ENCODE measurements at places on chromosomes 2 and 18. TPM values are rescaled to one million over a fixed set of nuclear protein-coding genes. Genes with fewer than 3 reads are reported as not detected.

DNA sequence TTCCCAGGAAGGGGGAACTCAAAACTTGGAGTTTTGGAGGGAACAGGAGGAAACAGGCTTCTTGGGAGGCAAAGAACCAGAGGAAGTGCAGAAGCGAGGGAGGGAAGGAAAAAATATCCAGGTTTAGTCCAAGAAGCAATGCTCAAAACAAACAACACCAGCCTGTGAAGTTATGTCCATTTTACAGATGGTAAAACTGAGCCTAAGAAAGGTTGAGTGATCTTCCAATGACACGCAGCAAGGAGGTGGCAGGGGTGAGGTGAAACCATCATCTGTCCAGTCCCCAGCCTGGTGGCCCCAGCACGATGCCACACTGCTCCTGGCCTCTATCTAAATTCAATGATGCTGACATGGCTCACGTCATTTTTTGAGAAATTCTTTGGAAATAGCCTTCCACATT is 10.8 kb downstream of the DNMT3A start:
- H3K36me3 ChIP-seq = peaks cover 20% of the 10 kb centered on the region
- H3K4me1 ChIP-seq = peaks cover 25% of the 10 kb centered on the region
- no peak for DNase-seq

GRCh38 chr2:230774348-230774951 is 61.8 kb downstream of the CAB39 start:
- peak overlapping the region; percentile 7 for H3K4me3 ChIP-seq
- H3K36me3 ChIP-seq = peaks cover 37% of the 10 kb centered on the region
- peak overlapping the region; percentile 67 for H3K27ac ChIP-seq
- H3K4me1 ChIP-seq = peaks cover 9% of the 10 kb centered on the region

MSTN gene
- 1.4 TPM for total RNA-seq

GRCh38 chr2:142395291-142395690 is 264.5 kb upstream of the LRP1B start:
- no peaks in the 10 kb centered on the region for H3K27me3 ChIP-seq
- no peak overlapping the region for H3K27ac ChIP-seq
- H3K4me1 ChIP-seq = no peaks in the 10 kb centered on the region
- DNase-seq = no peak
- no peaks in the 10 kb centered on the region for H3K36me3 ChIP-seq

DNA sequence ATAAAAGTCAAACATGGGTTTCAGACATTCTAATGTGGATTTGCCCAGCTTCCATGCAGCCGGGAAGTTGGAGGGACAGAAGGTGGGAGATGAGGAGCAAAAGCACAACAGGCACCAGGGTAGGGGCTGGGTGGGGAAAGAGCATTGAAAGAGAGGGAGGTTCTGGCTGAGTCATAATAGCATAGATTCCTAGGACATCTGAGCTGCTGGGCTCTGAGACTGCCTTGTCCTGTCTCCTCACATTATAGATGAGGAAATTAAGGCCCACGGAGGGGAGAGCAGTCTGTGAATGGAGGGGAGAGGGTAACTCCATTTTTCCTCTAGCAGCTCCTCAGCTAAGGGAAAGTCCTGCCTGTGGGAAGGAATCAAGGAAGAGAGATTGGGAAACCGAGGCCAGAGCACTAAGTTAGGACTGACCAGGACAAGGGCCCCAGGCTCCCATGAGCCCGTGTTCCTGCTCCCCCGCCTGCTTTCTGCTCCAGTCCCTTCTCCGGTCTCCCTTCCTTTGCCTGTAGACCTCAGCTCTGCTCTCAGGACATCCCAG is 26.2 kb downstream of the SH2D6 start:
- H3K27ac ChIP-seq = peak overlapping the region; percentile 41
- no peaks in the 10 kb centered on the region for H3K36me3 ChIP-seq
- peaks cover 7% of the 10 kb centered on the region for H3K4me1 ChIP-seq
- no peaks in the 10 kb centered on the region for H3K27me3 ChIP-seq
- DNase-seq = no peak

DNA sequence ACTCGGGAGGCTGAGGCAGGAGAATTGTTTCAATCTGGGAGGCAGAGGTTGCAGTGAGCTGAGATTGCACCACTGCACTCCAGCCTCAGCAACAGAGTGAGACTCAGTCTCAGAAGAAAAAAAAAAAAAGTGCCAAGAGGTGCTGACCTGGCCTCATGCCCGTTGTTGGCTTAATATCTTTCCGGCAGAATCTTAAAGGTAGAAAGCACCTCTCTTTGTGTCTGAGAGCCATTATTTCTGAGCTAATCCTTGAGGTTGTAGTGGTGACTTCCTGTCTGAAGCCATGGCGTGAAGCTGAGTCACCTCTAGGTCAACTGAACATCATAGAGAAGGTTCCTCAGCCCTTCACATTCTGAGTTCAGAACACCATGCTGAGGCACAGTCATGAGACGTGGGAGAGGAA is 60.4 kb downstream of the WDSUB1 start:
- no peaks in the 10 kb centered on the region for H3K27me3 ChIP-seq
- H3K27ac ChIP-seq = peak overlapping the region; percentile 52
- H3K4me3 ChIP-seq = no peak overlapping the region
- DNase-seq = no peak
- peaks cover 55% of the 10 kb centered on the region for H3K36me3 ChIP-seq

DNA sequence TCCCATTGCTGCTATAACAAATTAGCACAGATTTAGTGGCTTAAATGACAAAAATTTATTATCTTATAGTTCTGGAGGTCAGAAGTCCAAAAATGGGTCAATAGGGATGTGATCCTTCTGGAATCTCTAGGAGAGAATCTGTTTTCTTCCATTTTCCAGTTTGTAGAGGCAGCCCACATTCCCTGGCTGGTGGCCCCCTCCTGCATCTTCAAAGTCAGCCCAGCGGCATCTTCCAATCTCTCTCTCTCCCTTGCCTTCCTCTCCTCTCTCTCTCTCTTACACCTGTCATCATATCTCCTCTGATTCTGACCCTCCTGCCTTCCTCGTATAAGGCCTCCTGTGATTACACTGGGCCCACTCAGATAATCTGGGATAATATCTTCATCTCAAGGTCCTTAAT is 3.9 kb upstream of the AGAP1 start:
- H3K4me3 ChIP-seq = no peak overlapping the region
- no peak overlapping the region for H3K27ac ChIP-seq
- peaks cover 8% of the 10 kb centered on the region for H3K27me3 ChIP-seq

All from type B pancreatic cell (in vitro differentiated cells).